T-helper 2 cell (primary cell): ENCODE measurements at places on chromosomes 1 and 21.

DNA sequence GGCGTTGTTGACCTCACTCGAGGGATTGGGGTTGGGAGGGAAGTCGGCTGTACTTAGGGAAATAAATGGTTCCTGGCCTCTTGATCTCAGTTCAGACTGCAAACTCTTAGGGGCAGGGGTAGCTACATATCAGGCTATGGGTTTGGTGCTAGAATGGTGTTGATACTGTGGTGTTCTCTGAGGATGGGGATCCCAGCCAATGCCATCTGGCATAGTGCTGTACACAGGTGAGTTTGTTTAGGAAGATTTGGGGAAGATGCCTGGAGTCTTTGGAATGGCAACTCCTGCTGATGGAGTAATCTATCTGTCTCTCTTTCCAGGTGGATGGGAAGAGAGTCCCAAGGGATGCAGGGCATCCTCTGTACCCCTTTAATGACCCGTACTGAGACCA, 14.3 kb upstream of the NASP start:
- DNase-seq = no peak

DNA sequence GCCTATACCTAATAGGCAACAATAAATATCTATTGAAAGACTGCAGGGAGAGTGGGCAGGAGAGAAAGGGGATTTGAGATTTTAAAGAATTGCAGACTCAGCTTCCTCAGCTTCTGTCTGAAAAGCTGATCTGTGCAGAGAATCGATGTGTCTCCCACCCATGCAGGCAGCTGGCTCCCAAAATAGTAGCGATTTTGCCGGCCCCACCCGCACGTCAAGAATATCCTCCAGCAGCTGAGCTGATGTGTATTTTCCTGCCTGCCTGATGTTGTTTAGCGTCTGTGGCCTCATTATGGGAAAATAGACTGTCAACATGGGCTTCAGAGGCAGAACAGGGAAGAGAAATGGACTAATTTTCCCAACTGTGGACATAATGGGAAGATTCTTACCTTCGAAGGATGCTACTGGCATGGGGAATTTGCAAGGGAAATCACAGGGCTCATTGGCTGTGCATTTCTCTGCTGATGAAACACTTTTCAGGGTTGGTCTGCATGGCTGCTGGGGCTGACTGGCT, 699.8 kb downstream of the PTPRU start:
- no peak for DNase-seq

GRCh38 chr21:25338415-25338814, 268.9 kb downstream of the MRPL39 start:
- no peak for DNase-seq

DNA sequence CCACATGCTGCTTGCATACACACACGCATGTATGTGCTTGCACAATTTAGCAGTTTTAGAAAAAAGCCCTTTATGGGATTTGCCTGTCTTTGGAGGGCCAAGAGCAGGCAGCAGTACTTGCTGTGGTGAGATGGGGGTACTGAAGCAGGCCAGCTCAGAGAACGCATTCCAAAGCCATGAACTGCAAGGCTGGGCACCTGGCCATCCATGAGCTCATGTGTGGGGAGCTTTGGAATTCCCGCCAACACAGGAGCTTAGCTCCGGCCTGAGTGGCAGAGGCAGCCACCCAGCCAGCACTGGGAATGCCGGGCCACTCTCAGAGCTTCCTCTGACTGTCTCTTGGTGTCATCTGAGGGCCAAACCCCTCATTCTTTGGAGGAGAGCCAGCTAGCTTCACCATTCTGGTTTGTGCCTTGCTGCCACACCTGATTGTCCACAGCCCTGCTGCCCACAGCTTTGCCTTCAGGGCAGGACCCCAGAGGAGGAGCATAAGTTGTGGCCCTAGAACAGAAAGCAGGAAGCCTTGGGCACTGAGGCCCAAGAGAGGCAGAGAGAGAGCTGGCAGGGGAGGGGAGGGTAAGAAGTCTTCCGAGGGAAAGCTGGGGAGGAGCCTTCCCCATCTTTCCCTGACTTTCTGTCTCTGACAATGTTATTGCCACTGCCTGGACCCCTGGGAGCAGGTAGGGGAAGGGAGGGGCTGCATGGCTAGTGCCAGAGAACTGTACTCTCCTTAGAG, 92.1 kb upstream of the POU3F1 start:
- DNase-seq = no peak

DNA sequence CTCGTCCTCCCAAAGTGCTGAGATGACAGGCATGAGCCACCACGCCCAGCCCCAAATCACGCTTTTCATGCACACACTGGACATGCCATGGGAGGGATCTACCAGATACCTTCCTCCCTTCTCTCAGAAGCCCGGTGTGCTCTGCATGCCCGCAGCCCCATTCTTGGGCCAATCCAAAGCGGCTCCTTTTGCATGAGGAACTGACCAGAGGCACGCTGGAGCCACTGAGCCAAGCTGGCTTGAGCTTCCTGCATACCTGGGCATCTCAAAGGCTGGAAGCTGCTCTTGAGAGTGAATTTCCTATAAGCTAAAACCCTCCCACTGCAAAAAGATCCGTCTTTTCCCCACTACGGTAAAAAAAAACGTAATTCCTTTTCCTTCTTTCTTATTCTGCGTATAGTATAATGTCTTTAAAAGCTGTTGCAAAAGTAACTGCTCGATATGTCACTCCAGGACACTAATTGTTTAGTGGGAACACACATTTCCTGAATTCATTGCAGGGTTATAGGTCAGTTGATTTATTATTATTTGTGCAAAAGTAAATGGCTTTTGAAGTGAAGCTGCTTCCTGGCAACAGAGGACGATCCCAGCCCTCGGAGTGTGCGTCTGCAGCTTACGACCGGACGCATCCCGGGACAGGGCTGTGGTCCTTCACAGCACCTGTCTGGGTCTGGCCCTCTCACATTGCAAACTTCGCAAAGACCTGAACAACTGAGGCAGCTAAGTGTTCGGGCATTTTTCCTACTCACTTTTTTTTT, 61.8 kb upstream of the ETS2 start:
- no peak for DNase-seq

GRCh38 chr21:33230545-33231324, 997 bp downstream of the IFNAR2 start:
- peak; percentile 46 for DNase-seq

GRCh38 chr1:65003316-65003664, 36.9 kb upstream of the JAK1 start:
- no peak for DNase-seq

GRCh38 chr1:207172885-207173284, 68.9 kb downstream of the C4BPA start:
- DNase-seq = no peak

GRCh38 chr1:170131450-170131849, 14.3 kb upstream of the NTMT2 start:
- no peak for DNase-seq

DNA sequence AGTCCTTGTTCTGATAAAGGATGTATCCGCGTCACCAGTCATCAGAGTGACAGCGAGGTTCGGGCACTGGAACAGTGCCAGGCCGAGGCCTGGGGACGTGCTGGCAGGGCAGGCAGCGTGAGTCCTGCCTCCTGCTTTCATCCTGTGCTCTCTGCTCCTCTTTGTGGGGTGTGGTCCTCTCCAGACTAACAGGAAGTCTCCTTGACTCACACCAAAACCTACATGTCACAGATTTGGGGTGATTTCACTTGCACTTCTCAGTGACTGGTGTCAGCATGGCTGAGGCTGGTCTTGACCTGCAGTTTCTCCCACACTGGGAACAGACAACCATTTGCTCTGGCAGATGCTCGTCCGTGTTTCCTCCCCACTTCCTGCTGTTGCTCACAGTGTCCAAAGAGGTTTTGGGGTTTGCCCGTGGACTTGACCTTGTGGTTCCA, 8.8 kb upstream of the NLRP3 start:
- DNase-seq = no peak

GRCh38 chr1:202843081-202843480, 32.3 kb downstream of the PCAT6 start:
- DNase-seq = no peak

DNA sequence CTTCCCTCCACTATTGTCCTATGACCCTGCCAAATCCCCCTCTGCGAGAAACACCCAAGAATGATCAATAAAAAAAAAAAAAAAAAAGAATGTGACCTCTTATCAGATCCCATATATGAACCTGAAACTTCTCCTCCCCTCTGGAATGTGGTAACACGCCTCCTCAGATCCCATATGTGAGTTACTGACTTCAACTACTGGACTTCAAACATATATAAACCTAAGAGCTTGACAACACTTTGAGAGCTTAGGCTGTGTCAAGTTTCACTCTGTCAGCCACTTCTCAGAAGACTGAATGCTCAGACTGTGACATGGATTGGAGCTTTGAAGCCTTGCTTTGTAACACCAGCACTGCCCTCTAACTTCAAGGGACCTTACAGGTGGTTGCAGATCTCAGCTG, 148.4 kb downstream of the COP1 start:
- DNase-seq = no peak

GRCh38 chr1:228090613-228091081, 8.1 kb downstream of the ARF1 start:
- no peak for DNase-seq

DNA sequence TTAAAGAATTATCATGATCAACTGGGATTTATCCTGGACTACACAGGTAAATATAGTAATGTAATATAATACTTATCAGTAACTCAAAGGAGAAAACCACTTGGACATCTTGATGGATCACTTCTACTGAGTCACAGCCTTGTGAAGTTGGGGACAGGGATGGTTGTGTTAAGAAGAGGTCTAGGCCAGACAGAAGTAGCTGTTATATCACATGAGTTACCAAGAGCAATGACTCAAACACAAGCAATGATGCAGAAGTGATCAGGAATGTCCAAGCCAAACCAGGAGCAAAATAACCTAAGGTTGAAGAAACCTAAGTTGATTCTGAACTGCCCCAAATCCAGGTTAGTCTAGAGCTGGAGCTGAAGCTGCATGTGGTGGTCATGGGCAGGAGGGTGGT, 424.5 kb upstream of the DAB1 start:
- DNase-seq = no peak

DNA sequence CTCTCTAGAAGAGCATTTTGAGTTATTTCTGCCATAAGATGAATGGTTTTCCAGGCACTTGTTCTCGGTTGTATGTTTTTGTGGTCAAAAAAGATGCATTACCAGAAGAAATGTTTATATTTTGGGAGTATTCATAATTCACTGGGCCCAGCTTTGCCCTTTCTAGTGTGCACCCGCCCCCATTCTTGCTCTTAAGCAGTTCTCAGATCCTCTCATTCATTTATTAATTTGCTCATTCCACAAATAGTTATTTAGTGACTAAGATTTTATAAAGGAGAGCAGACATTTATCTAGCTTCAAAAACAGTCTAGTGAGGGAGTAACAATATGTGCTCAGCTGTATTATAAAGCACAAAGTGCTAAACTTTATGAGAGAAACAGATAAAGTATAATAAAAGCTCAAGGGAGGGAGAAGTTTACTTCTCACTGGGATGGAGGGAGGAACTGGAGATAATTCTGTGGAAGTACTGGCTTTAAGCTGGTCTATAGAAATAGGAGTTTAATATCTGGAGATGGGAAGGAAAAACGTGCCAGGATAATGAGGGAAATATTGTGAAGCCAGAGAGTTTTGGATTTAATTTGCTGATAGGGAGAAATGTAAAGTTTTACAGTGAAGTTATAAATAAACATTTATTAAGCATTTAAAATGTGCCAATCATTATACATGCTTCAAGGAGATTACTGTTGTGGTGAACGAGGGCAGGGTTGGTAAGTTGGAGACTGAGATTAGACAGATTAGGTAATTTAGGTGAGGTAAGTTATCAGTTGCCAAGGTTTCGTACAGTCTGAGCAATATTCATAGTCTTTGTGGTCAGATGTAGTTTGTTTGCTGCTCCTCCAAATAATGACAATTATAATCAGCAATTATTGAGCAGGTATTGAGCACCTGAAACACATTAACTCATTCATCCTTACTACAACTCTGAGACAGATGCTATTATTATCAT, 9.1 kb upstream of the MACF1 start:
- DNase-seq = peak; percentile 35

DNA sequence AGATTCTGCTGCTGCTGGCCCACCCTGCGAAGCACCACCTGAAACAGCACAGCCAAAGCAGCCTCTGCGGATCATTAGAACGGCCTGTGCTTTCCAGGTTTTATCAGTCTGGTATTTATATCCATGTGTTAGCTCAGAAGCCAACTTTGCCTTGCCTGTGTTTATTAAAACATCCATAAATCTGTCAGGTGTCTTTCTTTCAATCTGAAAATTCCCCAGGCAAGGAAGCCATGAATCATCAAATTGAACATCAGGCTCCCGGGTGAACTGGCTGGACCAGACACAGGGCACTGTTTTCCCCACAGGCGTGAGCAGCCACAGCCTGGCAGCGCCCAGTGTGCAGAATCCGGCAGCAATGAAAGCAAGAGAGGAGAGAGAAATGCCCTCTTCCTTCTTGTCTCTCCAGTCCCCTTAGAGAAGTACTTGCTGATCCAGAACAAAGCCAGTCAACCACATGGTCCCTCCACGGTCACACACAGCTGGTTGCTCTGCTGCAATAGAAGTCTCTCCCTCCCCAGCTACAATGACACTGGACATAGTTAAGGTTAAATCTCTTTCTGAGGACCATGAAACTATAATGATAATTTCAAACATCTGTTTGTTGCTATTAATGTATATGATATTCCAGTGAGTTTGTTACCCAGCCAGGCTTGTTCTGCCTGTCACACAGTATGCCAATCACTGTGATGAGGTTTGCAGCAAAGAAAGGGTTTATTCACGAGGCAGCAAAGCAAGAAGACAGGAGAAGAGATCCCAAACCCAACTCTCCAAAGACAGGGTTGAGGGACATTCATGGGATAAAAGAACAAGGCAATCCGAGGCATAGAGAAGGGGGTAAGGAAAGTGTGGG, 212.1 kb upstream of the FMN2 start:
- DNase-seq = no peak

DNA sequence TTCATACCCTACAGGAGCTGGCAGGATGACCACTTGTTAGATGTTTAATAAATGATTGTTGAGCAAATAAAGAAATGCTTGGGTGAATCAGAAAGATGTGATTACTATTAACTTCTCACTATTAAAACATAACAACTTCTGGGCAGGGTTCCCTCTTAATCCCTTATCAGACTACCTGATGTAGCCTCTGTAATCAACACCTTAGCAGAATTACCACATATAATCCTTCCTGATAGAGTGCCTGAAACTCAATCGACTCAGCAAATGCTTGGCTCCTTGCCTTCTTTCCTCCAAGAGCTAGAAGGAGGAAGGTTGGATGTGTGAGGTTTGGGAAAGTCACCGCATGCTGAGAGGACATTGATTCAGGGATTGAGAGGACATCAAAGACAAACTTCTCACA, 34.8 kb upstream of the DSCAM start:
- DNase-seq = no peak

GRCh38 chr21:42632771-42633690, 20.4 kb upstream of the PDE9A start:
- DNase-seq = no peak

GRCh38 chr1:4702932-4703331, 48.5 kb downstream of the AJAP1 start:
- DNase-seq = no peak

DNA sequence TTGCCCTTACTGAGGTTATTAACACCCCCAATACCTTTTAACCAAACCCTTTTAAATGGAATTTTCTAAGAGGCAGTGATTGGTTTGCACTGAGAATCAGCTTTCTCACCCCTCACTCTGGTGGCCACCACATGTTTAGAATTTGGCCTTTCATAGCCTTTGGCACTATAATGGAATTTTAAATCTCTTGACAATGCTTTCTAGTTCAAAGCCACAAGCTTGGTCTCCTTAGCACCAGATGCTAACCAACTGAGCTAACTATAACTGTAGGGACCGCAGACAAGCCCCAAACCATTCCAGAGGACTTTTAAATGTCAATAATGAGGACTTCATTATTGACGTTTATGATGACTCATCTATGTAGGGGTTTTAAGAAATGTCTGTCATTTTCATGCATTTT, 238.7 kb upstream of the SNX7 start:
- no peak for DNase-seq
